ENCODE measurements at places on chromosomes 3 and 15. TPM values are rescaled to one million over a fixed set of nuclear protein-coding genes. Genes with fewer than 3 reads are reported as not detected.

The WDR93 gene
- not detected for total RNA-seq

The PPP1R14D gene
- not detected for total RNA-seq

The GOLGA8J gene
- not detected for total RNA-seq

The PPARG gene
- total RNA-seq, result 21.9 TPM

The APBA2 gene
- 27.8 TPM for total RNA-seq

Data from IMR-90 (cell line).